ENCODE measurements at places on chromosomes 5 and 9. TPM values are rescaled to one million over a fixed set of nuclear protein-coding genes. Genes with fewer than 3 reads are reported as not detected.

TMEM171 gene
- total RNA-seq = not detected

COL15A1 gene
- 0.28 TPM for total RNA-seq

PCDHB13 gene
- 0.05 TPM for total RNA-seq

PTGDS gene
- not detected for total RNA-seq

CDX1 gene
- not detected for total RNA-seq

HTR1A gene
- total RNA-seq = not detected

IFNK gene
- not detected for total RNA-seq

IFNA2 gene
- not detected for total RNA-seq

STPG3 gene
- total RNA-seq = not detected

UGT3A1 gene
- total RNA-seq = not detected

MARCHF3 gene
- 12.3 TPM for total RNA-seq

PRR16 gene
- total RNA-seq = not detected

SMIM33 gene
- not detected for total RNA-seq

ARL10 gene
- total RNA-seq = 6.4 TPM

PCDHGA5 gene
- 0.23 TPM for total RNA-seq

CCL27 gene
- total RNA-seq = not detected

EIF4E1B gene
- total RNA-seq = not detected

KCNMB1 gene
- total RNA-seq = 3.5 TPM

APBA1 gene
- total RNA-seq = not detected

PRRX2 gene
- not detected for total RNA-seq
